Fibroblast of mammary gland (primary cell): ENCODE measurements at places on chromosomes 2 and 18.

DNA sequence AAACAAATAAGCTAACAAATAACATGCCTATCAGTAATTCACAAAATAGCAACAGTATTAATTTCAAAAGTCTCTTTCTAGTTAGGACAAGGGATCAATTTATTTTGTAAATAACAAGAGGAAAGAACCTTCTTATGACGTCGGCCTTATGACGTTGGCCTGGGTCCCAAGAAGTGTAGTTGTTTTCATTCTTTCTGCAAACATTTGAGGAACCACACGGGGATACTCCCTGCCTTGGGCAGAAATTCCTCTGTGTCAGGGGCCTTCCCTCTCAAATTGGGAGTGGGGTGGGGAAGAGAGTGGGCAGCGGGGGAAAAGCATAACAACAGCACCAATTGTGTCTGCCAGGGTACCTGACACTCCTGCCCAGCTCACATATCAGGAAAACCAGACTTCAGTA is 1.3 kb downstream of the CCDC68 start:
- DNase-seq = peak; percentile 42

- DNase-seq = peak; percentile 83
These were observed 600 bp downstream of the RALB start for GRCh38 chr2:120253021-120253882.

DNA sequence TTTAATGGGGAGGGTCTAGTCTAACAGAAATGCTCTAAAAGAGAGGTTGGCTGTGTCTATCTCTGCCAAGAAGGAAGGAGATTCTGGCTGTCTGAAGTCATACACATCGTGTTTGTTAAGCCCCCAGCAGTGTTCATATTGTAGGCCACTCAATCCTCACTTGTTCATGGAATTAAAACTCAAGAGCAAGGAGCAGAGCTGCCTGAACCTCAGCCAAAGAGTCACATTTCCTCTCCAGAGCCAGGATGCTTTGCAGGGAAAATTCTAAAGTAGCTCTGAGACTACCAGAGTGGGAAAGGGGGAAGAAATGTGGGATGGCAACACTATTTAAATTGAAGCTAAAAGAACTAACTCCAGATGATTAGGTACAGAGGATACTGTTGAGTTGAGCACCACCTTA is 190.7 kb upstream of the CXCR4 start:
- no peak for DNase-seq

DNA sequence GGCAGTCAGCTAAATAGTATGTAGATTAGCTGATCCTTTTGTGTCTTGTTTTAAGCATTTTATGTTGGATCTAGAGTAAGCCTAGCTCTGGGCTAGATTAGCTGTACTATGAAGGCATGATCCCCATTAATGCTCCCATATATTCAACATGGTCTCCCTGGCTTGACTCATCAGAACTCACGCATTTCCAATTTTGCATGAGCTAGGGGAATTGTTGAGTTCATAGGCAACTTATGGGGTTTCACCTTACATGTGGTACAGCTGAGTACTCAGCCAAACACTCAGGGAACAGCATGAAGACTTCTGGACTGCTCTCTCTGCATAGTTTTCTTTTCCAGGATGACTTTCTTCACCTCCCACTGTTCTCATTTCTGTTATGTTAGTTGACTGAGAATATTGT is 248.2 kb downstream of the TMX3 start:
- no peak for DNase-seq

DNA sequence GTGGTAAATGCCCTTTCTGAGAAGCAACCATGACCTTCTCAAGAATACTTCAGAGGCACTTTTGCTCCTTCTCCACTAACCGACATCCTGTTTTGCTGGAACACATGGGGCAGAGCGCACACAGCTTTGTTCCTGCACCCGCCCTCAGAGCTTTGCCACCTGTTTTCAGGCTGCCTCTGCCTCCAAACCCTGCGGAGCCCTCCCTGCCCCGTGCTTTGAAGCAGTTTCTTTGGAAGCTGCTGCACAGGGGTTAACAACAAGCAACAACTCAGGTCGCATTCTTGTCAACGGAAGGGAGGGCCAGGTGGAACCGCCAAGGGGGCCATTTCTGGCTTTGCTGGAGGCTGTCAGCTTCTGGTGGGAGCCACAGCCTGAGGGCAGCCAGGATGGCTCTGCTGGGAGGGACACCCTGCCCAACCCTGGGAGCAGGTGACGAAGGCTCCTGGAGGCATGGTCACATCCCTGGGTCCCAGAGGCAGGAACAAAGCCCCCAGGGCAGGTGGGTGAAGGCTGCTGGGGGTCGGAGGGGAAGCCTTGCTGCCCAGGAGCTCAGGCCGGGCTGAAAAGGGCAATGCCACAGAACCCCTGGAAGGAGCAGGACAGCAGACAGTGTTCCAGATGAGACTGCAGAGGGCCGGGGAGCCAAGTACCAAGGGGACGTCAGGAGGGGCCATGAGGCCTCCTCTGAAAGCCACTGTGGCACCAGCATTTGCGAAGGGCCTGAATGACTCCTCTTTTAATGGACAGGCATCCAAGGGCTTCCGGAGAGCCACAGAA is 46.8 kb downstream of the MRPS5 start:
- DNase-seq = no peak

GRCh38 chr2:215726070-215726469 is 287.3 kb downstream of the MREG start:
- DNase-seq = no peak

DNA sequence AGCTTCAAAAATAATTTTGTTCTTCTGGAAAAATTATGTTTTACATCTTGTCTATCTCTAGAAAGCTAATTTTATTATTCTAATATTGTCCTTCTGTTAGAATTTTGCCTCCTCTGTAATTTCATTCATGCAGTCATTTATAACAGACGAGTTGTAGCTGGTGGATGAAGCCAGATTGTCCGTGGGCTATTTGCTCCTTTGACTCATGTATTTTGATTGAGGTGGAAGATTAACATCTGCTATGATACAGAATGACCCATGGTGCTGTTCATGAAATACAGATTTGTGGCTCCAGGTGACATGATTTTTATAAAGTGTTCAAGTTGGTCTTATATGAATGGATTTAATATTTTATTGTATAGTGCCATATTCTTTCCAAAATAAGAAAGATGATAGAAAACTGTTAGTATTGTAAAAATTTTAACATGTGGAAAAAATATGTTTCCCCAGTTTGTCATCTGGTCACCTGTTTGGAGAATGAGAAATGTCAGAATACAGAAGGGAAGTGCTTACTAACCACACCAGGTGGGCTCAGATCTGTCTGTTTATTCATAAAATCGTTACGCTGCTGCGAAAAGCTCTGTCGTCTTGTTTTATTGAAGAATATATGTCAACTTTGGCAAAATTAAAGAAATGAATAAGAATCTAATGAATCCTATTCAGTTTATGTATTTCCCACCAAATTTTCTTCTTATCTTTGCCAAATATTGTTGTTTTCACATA is 20.4 kb upstream of the L3MBTL4 start:
- DNase-seq = no peak

DNA sequence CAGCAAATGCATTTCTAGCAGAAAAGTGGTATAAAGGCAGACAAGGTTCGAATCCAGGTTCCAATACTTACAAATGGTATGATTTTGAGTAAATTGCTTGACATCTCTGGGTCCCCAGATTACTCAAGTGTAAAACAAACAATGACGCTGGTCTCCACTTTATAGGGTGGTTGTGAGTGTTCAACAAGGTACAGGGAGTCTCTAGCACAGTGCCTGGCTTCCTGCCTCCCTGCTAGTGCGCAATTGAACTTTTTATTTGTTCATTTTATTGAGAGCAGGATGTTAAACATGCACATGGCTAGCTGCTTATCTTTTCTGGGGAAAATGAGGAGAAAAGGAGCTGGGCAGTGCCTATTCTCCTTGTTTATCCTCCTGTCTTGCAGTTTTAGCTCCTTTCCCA is 74.9 kb upstream of the MYL1 start:
- no peak for DNase-seq

DNA sequence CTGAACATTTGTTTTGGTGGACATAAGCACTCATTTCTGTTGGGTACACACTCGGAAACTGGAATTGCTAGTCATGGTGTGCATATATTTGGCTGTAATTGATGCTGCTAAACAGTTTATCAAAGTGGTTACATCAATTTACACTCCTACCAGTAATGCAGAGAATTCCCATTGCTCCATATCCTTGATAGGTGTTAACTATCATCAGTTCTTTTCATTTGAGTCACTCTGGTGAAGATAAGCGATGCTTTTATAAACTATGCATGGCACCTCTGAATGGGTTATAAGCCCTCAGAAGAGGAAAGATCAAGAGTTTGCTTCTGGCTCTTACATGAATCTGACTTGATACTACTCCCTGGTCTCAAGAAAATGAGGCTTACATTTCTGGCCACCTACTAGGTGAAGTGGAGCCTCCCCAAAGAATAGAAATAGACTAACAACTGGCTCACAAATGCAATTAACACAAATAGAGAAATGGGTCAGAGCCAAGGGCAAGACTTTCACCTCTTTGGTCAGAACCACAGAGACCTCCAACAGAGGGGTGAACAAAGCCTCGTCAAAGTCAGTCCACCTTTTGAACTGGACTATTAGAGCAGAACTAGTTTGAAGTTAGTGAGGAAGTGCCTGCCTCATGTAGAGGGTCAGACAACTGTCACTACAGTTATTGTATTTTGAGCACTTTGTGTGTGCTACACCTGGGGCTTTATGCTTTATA is 15.0 kb upstream of the STK17B start:
- DNase-seq = no peak

DNA sequence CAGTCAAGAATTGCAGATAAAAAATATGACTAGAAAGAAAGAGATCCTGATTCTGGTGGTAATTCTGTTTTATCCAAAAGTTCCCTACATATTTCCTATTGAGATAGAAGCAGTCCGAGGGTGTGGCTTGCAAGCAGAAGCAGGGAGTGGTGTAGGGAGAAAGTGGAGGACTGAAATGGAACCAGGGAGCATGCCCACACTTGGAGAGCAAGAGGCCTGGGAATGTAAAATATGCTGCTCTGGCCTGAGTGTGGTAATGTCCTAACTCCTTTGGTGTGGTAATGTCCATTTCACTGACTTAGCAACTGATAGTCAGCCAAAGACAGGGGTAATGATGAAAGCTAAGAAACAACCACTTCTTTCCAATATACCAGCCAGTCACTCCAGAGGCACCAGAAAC is 30.1 kb upstream of the FMNL2 start:
- no peak for DNase-seq

GRCh38 chr2:23235292-23235691 is 149.7 kb upstream of the KLHL29 start:
- peak; percentile 30 for DNase-seq

DNA sequence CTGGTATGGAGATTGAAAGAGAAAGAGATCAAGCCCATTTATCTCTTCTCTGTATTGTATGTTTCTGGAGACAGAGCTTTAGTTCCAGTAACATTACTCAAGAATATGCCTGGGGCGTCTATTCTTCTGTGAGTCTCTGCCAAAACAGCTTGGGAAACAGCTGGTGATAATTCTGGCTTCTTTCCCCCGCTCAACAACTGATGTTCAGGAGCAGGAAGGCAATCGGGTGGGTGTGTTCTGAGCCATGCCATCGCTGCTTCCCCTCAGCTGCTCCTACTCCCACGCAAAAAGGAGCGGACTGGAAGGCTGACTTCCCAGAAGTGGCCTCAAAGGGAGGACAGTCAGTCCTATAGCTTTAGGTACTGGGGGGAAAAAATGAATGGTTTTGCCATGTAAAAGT is 695.1 kb downstream of the PLCL1 start:
- peak; percentile 35 for DNase-seq

GRCh38 chr18:51151568-51152511 is 45.6 kb downstream of the MEX3C start:
- DNase-seq = no peak
